Stimulated activated CD8-positive, alpha-beta memory T cell treated with anti-CD3 and anti-CD28 coated beads, Interleukin-12 subunit alpha, Interleukin-12 subunit beta, amount 100 ng/mL, for 1 hour (primary cell): ENCODE measurements at places on chromosomes 16 and 17.

GRCh38 chr17:40323391-40324381, 14.7 kb downstream of the RARA start:
- DNase-seq, result peak; percentile 63

- no peak for DNase-seq
Measured at GRCh38 chr16:48680881-48681280, 70.9 kb upstream of the N4BP1 start.

DNA sequence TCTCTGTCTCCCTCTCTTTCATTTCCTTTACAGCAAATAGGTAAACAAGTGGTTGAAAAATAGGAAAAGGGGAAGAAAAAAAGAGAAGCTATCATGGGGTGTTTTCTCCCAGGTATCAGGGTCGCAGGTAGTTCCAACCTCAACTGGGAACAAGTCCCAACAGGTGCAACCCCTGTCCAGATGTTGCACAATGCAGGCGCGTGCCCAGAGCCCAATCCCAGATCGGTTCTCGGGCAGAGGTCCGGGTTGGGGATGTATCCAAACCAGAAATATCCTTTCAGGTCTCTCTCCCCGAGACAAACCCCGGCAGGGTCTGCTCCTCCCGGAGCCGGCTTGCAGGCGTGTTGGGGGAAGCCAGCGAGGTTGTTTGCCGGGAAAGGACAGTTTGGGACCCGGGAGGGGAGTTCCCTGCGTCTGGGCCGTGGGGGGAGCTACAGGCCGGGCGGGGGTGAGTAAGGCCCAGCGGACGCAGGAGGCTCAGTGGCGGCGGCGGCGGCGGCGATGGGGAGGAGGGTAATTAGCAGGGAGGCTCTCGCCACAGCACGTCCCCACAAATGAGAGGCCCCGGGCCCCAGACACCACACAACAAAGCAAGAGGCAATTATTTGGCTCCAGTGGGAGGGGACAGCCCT, 21.2 kb upstream of the SP6 start:
- no peak for DNase-seq

DNA sequence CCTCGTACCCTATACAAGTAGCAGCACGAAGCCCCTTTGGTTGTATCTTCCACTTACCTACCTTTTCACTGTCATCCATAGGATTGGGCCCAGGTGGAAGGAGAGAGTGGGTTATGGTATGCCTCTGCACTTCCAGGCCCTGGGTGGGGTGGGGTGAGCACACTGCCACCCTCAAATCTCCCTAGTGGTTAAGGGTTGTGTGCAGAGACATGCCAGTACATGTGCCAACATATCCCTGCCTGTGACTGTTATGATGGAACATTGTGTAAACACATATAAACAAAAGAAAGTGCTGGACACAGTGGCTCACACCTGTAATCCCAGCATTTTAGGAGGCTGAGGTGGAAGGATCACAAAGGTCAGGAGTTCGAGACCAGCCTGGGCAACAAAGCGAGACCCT, 11.1 kb downstream of the HROB start:
- DNase-seq, result no peak

DNA sequence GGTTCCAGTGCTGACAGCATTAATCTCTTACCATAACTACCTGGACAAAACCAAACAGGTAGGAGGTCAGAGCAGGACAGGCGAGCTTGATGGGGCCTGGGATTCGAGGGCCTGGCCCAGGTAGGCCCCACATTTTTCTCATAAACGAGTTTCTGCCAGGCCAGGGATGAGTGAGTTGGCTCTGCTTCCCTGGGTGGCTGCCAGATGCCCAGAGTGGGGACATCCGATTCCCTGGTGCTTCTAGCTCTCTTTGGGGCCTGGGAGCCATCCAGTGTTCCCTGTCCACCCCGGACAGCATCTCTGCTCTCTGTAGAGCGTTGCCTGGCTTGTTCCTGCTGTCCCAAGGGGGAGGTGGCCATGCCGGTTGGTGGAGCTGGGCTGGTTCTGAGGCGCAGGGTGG, 25.1 kb downstream of the TSC2 start:
- DNase-seq, result no peak

- DNase-seq, result no peak
Measured at GRCh38 chr17:21024024-21024423, 18.8 kb downstream of the USP22 start.

GRCh38 chr17:15384142-15384787, 42.9 kb upstream of the TEKT3 start:
- no peak for DNase-seq

- no peak for DNase-seq
Measured at GRCh38 chr17:8188263-8188839, 1.6 kb downstream of the BORCS6 start.

DNA sequence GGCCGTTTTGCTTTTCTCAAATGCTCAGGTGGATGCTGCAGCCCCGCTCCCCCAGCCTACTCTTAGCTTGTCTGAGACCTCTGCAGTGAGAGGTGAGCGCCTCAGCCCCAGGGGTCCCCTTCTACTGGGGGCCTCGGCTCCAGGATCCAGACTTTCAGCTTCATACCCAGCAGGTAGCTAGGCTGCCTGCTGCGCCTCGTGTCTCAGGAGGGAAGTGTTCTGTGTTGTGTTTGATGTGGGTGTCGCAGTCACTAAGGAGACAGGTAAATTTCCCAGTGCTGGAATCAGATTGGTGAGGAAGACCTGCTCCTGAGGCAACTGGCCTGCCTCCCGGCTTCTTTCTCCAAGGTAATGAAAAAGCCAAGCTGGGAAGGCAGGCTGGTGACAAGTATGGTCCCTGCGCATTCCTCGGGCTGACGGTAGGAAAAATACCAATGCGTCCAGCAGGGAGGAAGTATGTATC, 604.0 kb upstream of the SALL1 start:
- DNase-seq, result no peak

GRCh38 chr17:18040261-18040858, 1.2 kb downstream of the GID4 start:
- DNase-seq, result no peak

GRCh38 chr16:69106491-69107315, 1.2 kb downstream of the HAS3 start:
- no peak for DNase-seq

DNA sequence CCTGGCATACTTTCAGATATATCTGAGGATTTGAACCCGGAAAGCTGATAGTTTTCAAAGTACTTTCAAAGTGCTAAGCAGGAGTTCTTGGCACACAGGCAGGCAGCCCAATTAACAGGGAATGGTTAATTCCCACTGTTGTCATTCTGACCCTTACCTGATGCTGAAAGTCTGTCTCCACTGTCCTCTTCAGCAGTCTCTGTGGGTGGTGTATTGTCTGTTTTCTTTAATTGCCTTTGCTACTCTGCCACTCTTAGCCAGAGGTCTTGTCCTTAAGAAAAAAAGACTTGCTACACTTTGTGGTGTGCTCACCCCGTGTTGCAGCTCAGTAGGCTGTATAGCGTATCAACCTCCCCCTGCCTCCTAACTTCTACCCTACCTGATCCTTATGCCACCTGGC, 63.2 kb upstream of the SLC12A3 start:
- no peak for DNase-seq

DNA sequence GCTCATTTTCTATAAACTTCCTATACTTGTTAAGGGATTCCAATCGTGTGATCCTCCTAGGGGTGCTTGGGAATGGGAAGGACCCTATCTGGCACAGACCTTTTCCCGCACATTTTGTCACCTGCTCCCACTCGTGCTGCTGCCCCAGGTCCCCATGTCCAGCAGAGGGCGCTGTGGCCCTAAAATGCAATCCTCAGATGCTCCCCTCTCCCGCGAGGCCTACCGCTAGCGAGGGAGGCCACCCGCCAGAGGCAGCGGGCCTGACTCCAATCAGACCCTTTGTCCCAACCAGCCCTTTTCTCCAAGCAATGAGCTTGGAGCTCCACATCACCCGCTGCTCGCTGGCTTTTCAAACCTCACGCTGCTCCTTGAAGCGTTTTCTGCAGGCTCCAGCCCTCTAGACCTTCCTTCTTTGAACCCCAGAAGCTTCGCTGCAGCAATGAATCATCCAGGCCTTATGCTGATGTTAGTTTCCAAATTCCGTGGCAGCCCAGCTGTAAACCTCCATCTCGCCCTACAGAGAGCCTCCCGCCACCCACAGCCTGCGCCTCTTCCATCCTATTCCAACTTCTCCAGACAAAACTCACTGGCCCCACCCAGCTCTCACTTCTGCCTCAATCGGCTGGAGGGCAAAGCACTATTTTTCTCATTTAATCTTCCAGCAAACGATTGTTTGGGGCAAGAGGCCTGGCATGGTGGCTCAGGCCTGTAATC, 23.6 kb upstream of the FZD2 start:
- peak; percentile 80 for DNase-seq

DNA sequence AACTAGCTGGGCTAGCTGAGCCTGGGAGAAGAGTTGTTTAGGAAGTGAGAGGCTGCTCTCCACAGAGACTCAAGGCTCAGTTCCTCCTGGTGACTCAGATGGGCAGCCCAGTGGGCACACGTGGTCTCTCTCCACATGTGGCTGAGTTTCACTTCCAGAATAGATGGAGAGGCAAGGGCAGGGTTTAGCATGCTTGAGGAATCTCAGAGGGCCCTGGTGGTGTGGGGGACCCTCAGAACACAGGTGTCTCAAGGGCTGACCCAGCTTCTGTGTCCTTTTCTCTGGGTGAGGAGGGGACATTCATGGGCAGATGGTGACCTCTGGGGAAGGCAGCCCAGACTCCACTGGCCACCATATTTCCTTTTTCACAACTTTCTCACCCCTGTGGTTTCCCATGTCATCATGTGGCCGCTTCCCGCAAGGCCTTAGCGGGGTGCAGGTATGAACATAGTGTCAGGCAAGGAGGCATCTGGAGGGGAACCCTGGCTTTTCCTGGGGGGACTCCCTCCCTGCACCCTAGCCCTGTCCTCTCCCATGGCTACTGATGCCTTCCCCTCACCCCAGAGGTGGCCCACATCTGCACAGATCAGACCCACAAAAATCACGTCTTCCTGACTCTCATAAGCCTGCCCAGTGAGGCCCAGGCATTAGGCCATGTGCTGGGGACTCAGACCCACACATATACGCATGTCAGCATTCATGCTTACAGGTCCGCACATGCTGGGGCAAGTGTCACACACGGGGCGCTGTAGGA, 3.3 kb downstream of the GRN start:
- no peak for DNase-seq

- DNase-seq, result no peak
Measured at GRCh38 chr17:58320163-58320558, 8.4 kb downstream of the TSPOAP1 start.

DNA sequence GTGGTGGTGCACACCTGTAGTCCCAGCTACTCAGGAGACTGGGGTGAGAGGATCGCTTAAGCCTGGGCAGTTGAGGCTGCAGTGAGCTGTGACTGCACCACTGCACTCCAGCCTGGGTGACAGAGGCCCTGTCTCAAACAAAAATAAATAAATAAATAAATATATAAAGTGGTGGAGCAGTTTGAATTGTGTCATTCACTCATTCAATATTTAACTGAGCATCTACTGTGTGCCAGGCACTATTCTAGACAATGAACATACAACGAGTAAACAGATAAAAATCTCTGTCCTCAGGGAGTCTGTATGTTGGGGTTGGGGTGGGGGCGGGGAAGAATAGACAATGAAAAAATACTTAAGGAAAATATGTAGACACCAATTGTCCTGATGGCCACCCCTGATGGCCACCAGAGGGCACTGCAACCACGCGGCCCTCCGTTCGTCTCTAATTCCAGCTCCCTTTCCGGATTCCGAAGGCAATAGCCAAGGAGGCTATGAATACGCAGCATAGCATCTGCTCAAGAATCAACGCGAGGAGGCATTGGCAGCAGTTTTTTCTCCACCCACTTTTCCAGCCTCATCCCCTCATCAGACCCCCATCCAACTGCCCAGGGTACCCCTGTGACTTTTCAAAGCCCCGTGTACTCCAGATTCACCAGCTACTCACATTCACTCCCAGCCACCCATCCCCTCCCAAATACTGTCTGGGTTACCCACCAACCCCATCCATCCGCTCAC, 21.4 kb downstream of the QPRT start:
- peak; percentile 64 for DNase-seq

DNA sequence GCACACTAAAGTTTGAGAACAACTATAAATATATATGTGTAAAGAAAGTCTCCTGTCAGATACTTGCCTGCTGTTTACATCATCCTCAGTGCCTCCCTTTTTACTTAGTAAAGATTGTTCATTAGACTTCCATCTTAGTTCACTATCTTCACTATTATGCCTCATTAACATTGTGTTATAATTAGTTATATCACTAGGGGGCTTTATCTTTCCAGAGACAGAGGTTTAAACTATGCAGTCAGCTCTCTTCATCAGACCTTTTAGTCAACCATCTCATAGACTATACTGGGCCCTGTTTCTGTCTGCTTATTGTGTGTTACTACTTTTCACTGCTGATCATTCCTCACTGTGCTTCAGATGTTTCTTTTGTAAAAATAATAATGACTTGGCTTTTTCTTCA, 630.8 kb upstream of the KIF2B start:
- no peak for DNase-seq

- no peak for DNase-seq
Measured at GRCh38 chr16:86901483-86901882, 323.1 kb downstream of the FOXL1 start.

DNA sequence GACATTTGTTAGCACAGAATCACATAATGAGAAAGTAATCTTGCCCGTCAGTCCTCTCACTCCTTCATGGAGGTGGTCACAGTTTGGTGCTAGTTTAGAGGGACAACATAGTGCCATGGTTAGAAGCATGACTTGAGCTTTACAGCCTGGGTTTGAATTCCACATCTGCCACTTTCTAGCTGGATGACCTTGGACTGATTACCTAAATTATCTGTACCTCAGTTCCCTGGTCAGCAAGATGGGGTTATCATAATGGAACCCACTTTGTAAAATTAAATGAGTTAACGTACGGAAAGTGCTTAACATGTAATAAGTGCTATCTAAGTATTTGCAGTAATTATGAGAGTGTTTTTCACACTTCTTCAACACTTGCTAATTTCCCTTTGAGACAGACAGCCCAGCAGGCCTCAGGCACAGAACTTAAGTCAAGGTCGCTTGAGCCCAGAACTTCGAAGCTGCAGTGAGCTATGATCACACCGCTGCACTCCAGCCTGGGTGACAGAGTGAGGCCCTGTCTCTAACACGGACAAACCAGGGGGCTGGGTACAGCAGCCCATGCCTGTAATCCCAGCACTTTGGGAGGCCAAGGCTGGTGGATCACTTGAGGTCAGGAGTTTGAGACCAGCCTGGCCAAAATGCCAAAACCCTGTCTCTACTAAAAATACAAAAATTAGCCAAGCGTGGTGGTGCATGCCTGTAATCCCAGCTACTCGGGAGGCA, 7.1 kb downstream of the VWA3A start:
- DNase-seq, result no peak

GRCh38 chr17:11813871-11814270, 183.4 kb downstream of the ZNF18 start:
- no peak for DNase-seq

GRCh38 chr16:72847187-72848027, 200.5 kb downstream of the ZFHX3 start:
- no peak for DNase-seq

DNA sequence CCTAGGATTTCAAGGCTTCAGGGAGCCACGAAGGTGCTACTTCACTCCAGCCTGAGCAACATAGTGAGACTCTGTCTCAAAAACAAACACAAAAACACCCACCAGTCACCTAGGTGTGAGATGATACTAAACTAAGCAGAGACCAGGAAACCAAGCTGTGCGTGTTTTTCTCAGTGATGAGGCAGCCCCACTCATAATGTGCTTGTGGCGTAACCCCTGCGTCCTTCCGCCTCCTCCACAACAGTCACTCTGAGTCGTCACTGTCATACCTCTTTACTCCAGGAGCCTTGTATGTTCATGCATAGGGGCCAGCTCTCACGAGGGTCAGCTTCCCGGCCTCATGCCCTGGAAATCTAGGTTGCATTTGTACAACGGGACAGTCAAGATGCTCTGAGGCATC, 31.1 kb upstream of the SLC47A1 start:
- DNase-seq, result no peak
